ENCODE measurements at places on chromosomes 6 and 20. TPM values are rescaled to one million over a fixed set of nuclear protein-coding genes. Genes with fewer than 3 reads are reported as not detected.

GRCh38 chr20:6765469-6766058 is 1.9 kb upstream of the BMP2 start:
- DNase-seq = peak; percentile 72

DNA sequence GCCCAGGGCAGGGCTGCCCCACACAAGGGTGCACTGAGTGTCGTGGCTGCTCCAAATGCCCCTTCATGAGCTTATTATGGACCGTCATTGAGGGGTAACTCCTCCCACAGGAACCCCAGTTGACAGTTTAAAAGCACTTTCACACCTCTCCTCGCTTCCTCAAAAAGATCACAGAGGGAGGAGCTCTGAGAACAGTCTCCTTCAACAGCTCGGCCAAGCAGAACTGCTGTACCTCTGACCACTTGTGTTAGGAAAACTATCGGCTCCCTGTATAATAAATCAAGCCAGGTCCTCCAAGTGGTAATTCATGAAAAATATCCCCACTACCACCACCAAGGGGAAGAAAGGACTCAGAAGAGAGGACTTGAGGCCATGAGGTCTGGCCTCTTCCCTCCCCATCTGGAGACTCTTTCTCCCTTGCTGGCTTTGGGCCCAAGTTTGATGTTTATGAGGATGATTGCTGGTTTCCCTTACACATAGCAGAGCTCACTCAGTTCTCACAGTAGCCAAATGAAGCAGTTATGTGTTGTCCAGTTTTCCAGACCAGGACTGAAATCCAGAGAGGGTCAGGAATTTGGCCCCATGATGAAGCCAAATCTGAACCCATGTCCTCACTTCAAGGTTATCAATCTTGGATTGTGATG is 8.7 kb downstream of the SNX21 start:
- no peak for DNase-seq

DNA sequence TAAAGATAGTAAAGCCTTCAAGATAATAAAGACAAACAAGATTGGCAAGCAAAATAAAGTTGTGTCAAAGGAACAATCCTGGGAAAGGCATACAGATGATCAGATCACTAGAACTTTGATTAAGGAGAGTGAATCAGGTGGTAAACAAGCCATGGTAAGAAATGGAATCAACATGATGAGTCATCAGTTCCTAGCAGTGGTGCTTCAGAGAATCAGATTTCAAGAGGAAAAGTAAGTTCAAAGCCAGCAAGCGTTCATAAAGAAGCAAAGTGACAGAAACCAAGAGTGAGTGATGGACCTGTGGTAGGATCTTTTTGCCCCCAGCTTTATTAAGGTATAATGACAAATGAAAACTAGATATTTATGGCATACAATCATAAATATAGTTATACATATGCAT is 340.4 kb downstream of the TPBG start:
- DNase-seq = peak; percentile 59

The SCAND1 gene
- total RNA-seq = 90.9 TPM

DNA sequence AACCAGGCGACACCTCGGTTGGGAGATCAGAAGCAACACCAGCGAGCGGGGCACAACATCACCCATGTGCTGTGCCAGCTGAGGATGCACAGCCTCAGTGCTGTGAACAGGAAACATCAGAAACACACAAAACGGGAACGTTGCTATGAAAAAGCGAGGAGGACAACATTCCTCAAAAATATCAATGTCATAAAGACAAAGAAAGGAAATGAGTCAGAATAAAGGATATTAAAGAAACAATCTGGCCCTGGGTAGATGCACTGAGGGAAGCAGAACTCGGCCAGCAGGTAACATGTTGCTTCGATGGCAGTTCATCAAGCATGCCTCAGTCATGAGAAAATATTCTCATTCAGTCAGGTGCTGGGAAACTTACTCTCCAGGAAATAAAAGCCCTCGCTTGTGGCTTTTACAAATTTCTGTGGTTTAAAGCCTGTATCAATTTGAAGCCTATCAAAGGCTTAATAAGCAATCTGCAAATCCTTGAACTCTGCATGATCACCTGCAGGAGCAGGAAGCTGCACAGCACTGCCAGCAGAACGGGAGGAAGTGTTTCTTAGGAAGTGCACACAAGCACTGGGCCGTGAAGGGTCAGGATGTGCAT is 77.5 kb downstream of the GINS1 start:
- DNase-seq = peak; percentile 77

- DNase-seq = no peak
Measured at GRCh38 chr6:147077251-147077650, 127.0 kb upstream of the STXBP5 start.

The CALHM6 gene
- total RNA-seq = not detected

The PLCB1 gene
- total RNA-seq = 4.4 TPM

- peak; percentile 54 for DNase-seq
Measured at GRCh38 chr6:47414423-47415167, 63.0 kb upstream of the CD2AP start.

DNA sequence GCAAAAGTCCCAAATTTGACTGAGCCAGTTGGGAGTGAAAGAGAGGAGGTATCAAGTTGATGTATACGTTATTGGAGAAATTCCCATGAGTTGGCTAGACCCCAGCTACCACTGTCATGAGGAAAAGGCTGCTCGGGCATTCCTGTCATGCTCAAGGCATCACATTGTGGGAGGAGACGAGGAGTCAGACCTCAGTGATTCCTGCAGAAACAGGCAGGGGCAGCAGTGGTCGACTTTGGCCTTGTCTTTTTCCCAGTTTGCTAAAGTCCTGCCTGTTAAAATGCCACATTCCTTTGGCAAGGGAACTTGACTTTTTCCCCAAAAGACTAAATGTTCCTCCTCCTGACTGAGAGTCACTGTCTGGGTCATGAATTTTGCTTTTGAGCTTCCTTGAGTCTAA is 295.5 kb upstream of the HS3ST5 start:
- no peak for DNase-seq

- peak; percentile 49 for DNase-seq
Measured at GRCh38 chr6:108518714-108519576, 41.8 kb upstream of the FOXO3 start.

DNA sequence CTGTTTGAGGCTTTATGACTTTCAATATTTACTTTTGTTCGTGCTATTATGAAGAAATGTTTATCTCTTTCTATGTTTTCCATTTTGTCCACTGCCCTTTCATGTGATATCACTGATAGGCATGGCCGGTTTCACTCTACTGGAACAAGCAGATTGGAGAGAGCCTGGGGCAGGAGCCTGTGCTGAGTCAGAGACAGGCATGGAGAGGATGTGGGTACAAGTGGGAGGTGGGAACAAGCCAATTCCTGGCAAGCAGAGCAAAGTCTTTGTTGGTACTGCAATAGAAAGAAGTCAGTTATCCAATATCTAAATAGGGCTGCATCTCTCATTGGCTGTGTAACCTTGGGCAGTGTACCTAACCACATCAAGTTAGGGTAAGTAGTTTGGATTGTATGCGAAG is 545.6 kb upstream of the MAP3K7 start:
- peak; percentile 18 for DNase-seq

- DNase-seq = peak; percentile 72
Measured at GRCh38 chr6:21103626-21104224, 489.8 kb upstream of the SOX4 start.

The SLC32A1 gene
- not detected for total RNA-seq

DNA sequence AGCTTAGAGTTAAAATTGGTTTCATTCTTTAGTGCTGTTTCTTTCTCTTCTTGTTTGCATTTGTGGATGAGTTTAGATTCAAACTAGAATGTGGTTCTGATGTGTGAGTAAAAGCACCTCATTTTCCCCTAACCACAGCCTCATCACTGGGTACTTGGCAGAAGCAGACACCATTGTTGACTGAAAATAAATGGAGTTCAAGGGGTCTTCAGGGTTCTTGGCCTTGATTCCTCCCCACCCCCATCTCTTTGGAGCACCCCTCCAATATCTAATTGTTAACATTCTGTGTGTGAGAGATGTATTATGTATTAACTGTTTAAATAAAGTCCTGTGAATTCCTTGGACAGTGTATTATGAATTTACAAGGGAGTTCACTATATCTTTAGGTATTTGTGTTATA is 59.6 kb downstream of the JARID2 start:
- no peak for DNase-seq

GRCh38 chr20:4490045-4490444 is 231.7 kb upstream of the PRND start:
- DNase-seq = no peak

- no peak for DNase-seq
Measured at GRCh38 chr6:129110690-129111343, 227.9 kb downstream of the LAMA2 start.

- no peak for DNase-seq
Measured at GRCh38 chr6:170110201-170111140, 180.4 kb downstream of the DLL1 start.

DNA sequence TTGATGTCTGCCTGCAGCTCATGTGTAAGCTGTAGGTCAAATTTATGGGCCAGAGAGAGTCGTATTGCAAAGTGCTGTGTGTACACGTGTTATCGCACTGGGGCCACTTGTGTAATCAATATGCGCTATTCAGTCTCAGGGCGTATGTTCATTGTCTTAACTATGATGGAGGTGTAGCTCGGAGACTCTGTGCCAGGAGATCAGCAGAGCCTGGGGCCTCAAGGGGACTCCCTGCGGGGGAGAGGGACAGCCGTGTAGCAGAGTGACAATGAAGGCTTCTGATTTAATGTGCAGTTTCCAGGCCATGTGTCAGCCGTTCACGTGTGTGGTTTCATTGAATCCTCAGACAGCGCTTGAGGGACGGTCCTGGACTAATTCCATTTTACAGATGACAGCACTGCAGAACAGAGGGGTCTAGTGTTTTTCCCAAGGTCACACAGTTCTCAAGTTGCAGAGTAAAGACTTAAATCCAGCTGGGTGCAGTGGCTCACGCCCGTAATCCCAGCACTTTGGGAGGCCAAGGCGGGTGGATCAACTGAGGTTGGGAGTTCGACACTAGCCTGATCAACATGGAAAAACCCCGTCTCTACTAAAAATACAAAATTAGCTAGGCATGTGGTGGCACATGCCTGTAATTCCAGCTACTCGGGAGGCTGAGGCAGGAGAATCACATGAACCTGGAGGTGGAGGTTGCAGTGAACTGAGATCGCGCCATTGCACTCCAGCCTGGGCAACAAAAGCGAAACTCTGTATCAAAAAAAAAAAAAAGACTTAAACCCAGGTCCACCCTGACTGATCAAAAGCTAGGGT is 242.5 kb downstream of the PREX1 start:
- no peak for DNase-seq

The FOXS1 gene
- not detected for total RNA-seq

DNA sequence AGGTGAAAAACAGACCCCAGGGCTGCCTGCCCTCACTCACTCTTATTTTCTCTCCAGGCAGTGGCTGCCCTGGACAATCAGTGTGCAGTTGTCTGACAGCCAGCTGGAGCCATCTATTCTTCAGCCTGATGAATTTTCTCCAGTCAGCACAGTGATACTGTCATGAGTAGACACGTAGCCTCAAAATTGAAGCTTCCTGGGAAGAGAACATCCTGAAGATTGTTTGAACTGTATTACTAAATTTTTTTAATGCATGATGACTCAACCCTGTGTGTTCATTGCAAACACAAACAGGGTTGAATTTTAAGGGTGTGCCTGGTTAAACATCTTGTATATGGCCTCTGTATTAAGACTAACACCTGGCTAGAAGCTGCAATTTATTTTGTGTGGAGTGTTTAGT is 49.8 kb upstream of the STXBP5 start:
- peak; percentile 94 for DNase-seq

- DNase-seq = no peak
Measured at GRCh38 chr6:150620763-150621162, 21.1 kb downstream of the PLEKHG1 start.

- DNase-seq = peak; percentile 58
Measured at GRCh38 chr6:126657561-126658175, 317.8 kb downstream of the CENPW start.

Measured in PC-3 (cell line).